Stimulated activated CD4-positive, alpha-beta T cell treated with anti-CD3 and anti-CD28 coated beads, Interleukin-1b, Interleukin-23, amount 100 ng/mL, for 1 hour (primary cell): ENCODE measurements at places on chromosomes 2 and 18.

- no peak for DNase-seq
These were observed 206.3 kb downstream of the AFF3 start for GRCh38 chr2:99936065-99936464.

DNA sequence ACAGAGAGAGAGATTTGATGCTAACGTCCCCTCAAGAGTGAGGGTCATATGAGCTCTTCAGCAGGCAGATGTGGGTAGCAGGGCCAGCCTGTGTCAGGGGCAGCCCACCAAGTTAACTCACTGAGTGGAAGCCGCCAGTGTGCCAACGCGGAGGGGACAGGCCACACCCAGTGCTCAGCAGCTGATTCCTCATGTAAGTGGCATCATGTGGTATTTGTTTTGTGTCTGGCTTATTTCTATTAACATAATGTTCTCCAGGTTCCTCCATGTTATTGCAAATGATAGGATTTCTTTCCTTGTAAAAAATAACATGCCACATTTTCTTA lies 4.0 kb downstream of the IMP4 start:
- DNase-seq: no peak

- no peak for DNase-seq
These were observed 33.5 kb downstream of the GRHL1 start for GRCh38 chr2:9984871-9985480.

DNA sequence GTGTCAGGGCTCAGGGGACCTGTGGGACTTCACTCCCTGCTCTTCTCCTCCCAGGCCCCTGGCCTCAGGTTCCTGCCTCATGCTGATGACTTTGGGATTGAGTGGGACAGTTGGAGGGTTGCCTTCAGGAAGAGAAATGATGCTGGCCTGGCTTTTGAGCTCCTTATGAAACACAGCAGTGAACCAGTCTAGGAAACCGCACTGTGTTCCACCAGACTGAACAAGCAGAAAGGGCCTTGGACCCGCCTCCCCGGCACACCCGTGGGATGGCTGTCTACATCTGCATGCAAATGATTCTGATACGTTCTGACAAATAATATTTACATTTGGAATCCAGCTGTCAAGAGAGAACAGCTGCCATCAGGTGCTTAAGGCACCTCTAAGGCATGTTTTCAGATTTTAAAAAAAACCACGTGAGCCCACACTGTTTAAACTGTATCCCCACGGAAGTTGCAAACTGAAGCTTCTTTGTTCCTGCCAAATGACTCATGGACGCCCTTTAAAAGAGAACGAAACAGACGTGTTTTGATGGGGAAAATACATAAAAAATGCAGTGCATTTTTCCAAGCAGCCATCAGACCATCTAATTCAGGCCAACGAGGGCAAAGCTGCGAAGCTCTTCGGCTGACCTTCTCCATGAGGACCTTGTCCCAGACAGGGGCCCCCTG lies 27.6 kb upstream of the ASAP2 start:
- no peak for DNase-seq

DNA sequence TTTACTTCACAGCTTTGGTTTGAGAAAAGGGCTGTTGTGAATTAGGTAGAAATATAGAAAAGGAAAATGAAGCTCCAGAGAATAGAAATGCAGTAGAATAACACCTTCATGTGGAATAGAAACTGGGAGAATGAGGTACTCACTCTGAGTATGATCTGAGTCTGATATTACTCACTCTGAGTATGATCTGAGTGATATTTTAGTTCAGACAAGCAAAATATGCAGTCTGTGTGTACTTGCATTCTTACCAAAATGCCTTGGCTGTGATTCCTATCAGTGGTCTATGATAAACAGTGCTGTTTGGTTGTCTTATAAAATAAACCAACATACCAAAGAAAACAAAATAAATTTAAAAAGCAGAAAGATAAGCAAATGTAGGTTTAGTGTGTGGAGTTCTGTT lies 487.6 kb downstream of the THSD7B start:
- DNase-seq: no peak

GRCh38 chr2:223779877-223780276 lies 57.5 kb downstream of the AP1S3 start:
- DNase-seq: no peak

GRCh38 chr2:20501974-20502373 lies 55.1 kb downstream of the RHOB start:
- DNase-seq: no peak

- no peak for DNase-seq
These were observed 41.0 kb upstream of the IGFBP5 start for GRCh38 chr2:216736326-216736725.

DNA sequence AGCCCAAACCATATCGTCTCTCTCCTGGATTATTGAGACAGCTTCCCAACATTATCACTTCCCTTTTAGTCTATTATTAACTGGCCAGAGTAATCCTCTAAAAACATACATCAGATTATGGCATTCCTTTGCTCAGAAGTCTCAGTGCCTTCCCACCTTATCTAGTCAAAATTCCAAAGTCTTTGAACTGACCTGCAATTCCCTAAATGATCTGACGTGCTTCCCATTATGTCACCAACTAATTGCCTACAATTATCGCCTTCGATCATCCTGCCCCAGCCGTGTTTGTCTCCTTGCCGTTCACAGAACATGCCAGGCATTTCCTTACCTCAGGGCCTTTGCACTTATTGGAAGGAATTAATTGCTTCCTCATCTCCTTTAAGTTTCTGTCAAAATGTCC lies 332.4 kb downstream of the IRS1 start:
- no peak for DNase-seq

GRCh38 chr2:23469142-23469540 lies 84.2 kb downstream of the KLHL29 start:
- DNase-seq: no peak
